Right lobe of liver (tissue), 6 donors: ENCODE measurements at places on chromosomes 6 and 20. TPM values are rescaled to one million over a fixed set of nuclear protein-coding genes. Genes with fewer than 3 reads are reported as not detected.

GRCh38 chr20:45056473-45057173, 44.3 kb downstream of the KCNS1 start:
- no peaks in the 10 kb centered on the region for H3K27me3 ChIP-seq
- DNase-seq, result no peak
- no peaks in the 10 kb centered on the region for H3K36me3 ChIP-seq
- no peak overlapping the region for H3K4me3 ChIP-seq
- H3K4me1 ChIP-seq, result no peaks in the 10 kb centered on the region

TFAP2D gene
- not detected for total RNA-seq

FOXP4 gene
- total RNA-seq, result 12.8 TPM

DNA sequence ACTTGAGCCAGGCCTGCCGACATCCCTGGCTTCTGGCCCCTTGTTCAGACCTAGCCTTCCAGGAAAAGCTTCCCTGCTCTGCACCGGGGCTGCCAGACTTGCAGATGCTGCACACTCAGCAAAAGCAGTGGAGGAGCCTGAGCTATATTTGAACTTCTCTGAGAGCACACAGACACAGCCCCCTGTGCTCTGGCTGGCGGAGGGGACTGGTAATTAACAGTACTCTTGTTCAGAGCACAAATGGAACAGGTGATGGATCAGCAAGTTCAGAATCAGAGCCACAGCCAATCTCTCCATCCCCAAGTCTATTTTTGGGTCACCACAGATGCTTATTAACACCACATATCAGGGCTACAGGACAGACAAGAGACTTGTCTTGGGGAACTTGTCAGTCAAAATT, 27.6 kb upstream of the RIMS4 start:
- H3K36me3 ChIP-seq, result no peaks in the 10 kb centered on the region
- no peak for DNase-seq

- no peak overlapping the region for H3K4me3 ChIP-seq
- H3K27me3 ChIP-seq, result no peaks in the 10 kb centered on the region
- no peaks in the 10 kb centered on the region for H3K4me1 ChIP-seq
These were observed 546.0 kb downstream of the FRK start for GRCh38 chr6:115514656-115515055.

DNA sequence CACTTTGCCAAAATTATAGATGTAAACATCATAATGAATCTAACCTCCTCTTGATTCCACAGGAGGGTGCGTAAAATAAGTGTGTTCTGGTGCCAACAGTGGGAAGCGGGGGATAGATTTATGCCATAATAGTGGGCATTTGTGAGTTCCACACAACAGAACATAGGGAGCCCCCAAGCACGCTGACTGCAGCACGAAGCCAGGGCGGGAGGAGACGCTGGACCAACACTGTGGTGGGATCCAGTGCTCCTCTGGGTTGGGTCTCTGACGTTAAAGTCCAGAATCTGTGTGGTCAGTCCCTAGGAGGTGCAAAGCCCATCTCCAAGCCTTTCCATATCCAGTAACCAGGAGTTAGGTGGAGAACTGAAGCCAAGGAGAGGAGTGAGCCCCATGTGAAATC, 1.8 kb upstream of the TTLL2 start:
- no peaks in the 10 kb centered on the region for H3K36me3 ChIP-seq
- H3K27ac ChIP-seq, result no peak overlapping the region
- H3K4me3 ChIP-seq, result no peak overlapping the region

DNA sequence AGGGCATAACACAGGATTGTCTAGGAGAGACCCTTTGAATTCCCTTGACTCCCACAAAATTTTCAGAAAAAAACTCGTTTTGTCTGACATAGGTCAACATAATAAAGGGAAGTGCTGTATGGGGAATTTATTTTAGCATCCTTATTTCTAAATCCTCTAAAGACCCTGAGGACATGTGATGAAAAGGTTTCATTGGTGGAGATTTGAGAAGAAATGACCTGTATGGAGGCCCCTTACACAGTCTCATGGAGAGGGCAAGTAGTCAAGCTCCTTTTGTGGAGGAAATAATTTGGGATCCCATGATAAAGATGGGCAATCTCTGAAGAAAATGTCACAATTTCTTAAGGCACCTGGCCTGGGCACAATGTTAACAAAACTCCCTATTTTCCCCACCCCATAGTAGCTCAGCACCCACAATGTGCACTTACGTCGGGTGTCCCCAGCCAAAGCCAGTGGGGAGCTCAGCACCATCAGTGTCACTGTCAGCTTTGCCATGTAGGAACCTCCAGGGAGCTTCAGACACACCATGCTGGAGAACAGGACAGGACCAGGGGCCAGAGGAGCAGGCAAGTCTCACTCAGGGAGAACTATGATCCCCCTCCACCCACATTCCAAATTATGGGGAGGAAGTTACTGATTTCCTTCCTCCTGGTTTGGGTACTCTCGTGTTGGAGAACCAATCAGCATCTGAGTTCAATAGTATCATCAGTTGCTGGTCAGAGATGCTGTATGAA, at the start of gene HLA-DRB5:
Gene HLA-DRB5, minus strand, starts transcription at position 591 of the 734 bp plus-strand sequence. Its CDS starts 63 bp downstream, at position 528.
- H3K27me3 ChIP-seq, result no peaks in the 10 kb centered on the region
- no peaks in the 10 kb centered on the region for H3K36me3 ChIP-seq
- H3K4me1 ChIP-seq, result no peaks in the 10 kb centered on the region

GRCh38 chr20:9617940-9618339, 103.5 kb downstream of the LAMP5 start:
- H3K27ac ChIP-seq, result no peak overlapping the region
- no peak for DNase-seq
- no peak overlapping the region for H3K4me3 ChIP-seq
- H3K27me3 ChIP-seq, result no peaks in the 10 kb centered on the region
- no peaks in the 10 kb centered on the region for H3K4me1 ChIP-seq
- H3K36me3 ChIP-seq, result no peaks in the 10 kb centered on the region

- no peaks in the 10 kb centered on the region for H3K27me3 ChIP-seq
- no peak overlapping the region for H3K27ac ChIP-seq
- H3K36me3 ChIP-seq, result no peaks in the 10 kb centered on the region
- H3K4me3 ChIP-seq, result no peak overlapping the region
- no peak for DNase-seq
- H3K4me1 ChIP-seq, result no peaks in the 10 kb centered on the region
These were observed 504.4 kb upstream of the NOX3 start for GRCh38 chr6:155959898-155960495.

GRCh38 chr6:170089963-170090362, 200.9 kb downstream of the DLL1 start:
- no peaks in the 10 kb centered on the region for H3K27me3 ChIP-seq
- no peaks in the 10 kb centered on the region for H3K36me3 ChIP-seq
- no peak for DNase-seq

- peak; percentile 40 for DNase-seq
- no peak overlapping the region for H3K27ac ChIP-seq
- H3K36me3 ChIP-seq, result no peaks in the 10 kb centered on the region
- no peaks in the 10 kb centered on the region for H3K4me1 ChIP-seq
- no peak overlapping the region for H3K4me3 ChIP-seq
These were observed 68.8 kb downstream of the CDC5L start for GRCh38 chr6:44456070-44456965.

DNA sequence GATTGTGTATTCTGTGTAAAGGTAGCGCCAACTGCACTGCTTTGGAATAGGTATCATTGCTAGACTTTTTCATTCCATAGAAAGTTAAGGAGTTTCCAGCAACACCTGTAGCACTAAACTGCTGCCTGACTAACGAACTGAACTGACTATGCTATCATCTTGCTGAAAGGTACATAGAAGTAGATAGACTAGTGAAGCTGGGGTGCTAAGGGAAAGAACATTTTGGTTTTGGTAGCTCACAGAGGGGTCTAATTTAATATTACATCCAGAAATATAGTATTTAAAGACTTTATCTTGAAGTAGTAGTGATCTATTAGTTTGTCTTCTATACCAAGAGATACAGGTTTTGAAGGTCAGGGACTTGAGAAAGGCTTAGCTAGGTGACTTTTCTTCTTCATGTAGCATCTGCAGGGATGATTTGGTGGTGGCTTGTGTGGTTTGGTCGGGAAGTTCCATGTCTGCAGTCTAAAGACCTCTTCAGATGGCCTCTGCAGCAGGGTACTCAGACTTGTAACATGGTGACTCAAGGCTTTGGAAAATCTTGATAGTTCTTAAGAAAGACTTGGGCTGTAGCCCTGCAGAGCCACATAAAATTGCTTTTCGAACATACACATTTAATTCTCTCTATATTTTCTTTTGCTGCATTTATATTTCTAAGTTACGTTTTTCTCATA, 10.2 kb downstream of the SENP6 start:
- H3K27ac ChIP-seq, result no peak overlapping the region
- no peaks in the 10 kb centered on the region for H3K36me3 ChIP-seq

OLIG3 gene
- total RNA-seq, result not detected

GRCh38 chr20:4978050-4978918, 23.0 kb downstream of the SLC23A2 start:
- no peaks in the 10 kb centered on the region for H3K36me3 ChIP-seq
- H3K27ac ChIP-seq, result peak overlapping the region; percentile 34
- no peaks in the 10 kb centered on the region for H3K27me3 ChIP-seq
- H3K4me3 ChIP-seq, result no peak overlapping the region
- peak; percentile 41 for DNase-seq

- H3K36me3 ChIP-seq, result no peaks in the 10 kb centered on the region
- H3K27me3 ChIP-seq, result no peaks in the 10 kb centered on the region
- no peaks in the 10 kb centered on the region for H3K4me1 ChIP-seq
- H3K27ac ChIP-seq, result no peak overlapping the region
- no peak overlapping the region for H3K4me3 ChIP-seq
These were observed 13.2 kb downstream of the ELOVL2 start for GRCh38 chr6:11030904-11031303.

- no peaks in the 10 kb centered on the region for H3K27me3 ChIP-seq
- peaks cover 5% of the 10 kb centered on the region for H3K4me1 ChIP-seq
- H3K36me3 ChIP-seq, result no peaks in the 10 kb centered on the region
- no peak overlapping the region for H3K4me3 ChIP-seq
- peak; percentile 47 for DNase-seq
These were observed 35.8 kb upstream of the LGSN start for GRCh38 chr6:63355632-63356031.

GHRH gene
- total RNA-seq, result not detected

FAM120B gene
- 12.9 TPM for total RNA-seq

- peaks cover 40% of the 10 kb centered on the region for H3K4me1 ChIP-seq
- peak overlapping the region; percentile 96 for H3K27ac ChIP-seq
- H3K4me3 ChIP-seq, result peak overlapping the region; percentile 87
These were observed 8.5 kb downstream of the HSPA1B start for GRCh38 chr6:31836047-31836473.

- H3K36me3 ChIP-seq, result no peaks in the 10 kb centered on the region
- no peak overlapping the region for H3K4me3 ChIP-seq
- H3K27ac ChIP-seq, result no peak overlapping the region
These were observed 3.1 kb upstream of the TENT5A start for GRCh38 chr6:81755551-81755950.

- no peaks in the 10 kb centered on the region for H3K27me3 ChIP-seq
- no peak for DNase-seq
- H3K4me1 ChIP-seq, result no peaks in the 10 kb centered on the region
- H3K36me3 ChIP-seq, result no peaks in the 10 kb centered on the region
- no peak overlapping the region for H3K4me3 ChIP-seq
These were observed 50.8 kb downstream of the IL22RA2 start for GRCh38 chr6:137122612-137123011.

- peak overlapping the region; percentile 61 for H3K27ac ChIP-seq
- H3K27me3 ChIP-seq, result no peaks in the 10 kb centered on the region
- H3K4me1 ChIP-seq, result no peaks in the 10 kb centered on the region
- DNase-seq, result no peak
- H3K4me3 ChIP-seq, result no peak overlapping the region
These were observed 26.2 kb downstream of the ARHGAP18 start for GRCh38 chr6:129683601-129684322.

DNA sequence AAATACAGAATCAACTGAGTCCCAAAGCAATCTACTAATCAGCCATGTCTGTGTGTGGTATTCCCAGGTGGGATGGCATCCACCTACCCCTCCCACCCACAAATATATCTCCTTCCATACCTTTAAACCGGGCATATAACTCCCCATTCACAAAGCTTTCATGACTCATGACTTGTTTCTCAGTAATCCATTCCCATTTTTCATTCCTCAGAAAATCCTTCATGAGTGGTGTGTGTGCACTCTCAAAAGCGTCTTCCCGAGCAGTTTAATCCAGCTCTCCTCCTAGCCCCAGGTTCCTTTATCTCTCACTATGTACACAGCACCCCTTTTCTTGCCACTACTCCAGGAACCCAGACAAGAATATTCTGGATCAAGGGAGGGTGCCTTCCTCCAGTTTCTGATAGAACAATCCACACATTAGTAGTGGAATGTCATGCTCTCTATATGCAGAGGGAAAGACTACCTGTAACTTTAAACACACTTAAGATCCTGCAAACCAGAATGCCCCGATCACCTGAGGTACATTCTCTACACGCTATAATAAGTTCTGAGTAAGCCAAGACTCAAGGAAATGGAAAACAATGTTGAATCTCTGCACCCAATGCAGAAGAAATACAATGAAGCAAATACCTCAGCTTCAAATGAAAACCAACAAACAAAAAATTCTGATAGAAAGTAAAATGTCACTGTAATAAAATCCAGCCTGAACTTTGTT, 55.7 kb upstream of the IPCEF1 start:
- no peaks in the 10 kb centered on the region for H3K27me3 ChIP-seq
- no peak for DNase-seq
- no peaks in the 10 kb centered on the region for H3K4me1 ChIP-seq
- no peak overlapping the region for H3K4me3 ChIP-seq

TSPO2 gene
- total RNA-seq, result 0.22 TPM

- DNase-seq, result no peak
- H3K27me3 ChIP-seq, result no peaks in the 10 kb centered on the region
- H3K4me1 ChIP-seq, result no peaks in the 10 kb centered on the region
- H3K27ac ChIP-seq, result no peak overlapping the region
These were observed 89.3 kb upstream of the SLC22A23 start for GRCh38 chr6:3546121-3546520.

ADGB gene
- total RNA-seq, result not detected

DNA sequence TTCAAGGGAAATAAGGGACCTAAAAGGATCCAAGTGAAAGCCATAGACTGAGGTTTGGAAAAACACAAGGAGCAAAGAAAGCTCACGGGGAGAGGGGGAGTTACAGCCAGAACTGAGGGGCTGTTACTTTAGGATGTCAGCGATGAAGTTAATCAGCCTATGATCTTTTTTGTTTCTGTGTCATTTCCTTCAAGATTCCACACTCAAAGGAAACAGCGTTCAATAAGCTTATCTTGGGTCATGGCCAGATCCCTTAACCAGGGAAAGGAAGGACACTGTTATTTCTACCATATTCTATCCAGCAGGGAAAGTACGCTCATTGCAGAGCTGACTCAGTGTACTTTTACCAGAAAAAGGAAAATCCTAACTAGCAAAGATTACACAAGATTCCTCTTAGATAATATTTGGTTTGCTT, 132.8 kb downstream of the PFDN4 start:
- H3K27me3 ChIP-seq, result no peaks in the 10 kb centered on the region
- H3K27ac ChIP-seq, result no peak overlapping the region
- H3K36me3 ChIP-seq, result no peaks in the 10 kb centered on the region
